ENCODE measurements at places on chromosomes 12 and 14.

- no peak for DNase-seq
These were observed 21.5 kb upstream of the YARS2 start for GRCh38 chr12:32777159-32777558.

GRCh38 chr14:23644195-23644918 is 8.2 kb downstream of the DHRS2 start:
- no peak for DNase-seq

DNA sequence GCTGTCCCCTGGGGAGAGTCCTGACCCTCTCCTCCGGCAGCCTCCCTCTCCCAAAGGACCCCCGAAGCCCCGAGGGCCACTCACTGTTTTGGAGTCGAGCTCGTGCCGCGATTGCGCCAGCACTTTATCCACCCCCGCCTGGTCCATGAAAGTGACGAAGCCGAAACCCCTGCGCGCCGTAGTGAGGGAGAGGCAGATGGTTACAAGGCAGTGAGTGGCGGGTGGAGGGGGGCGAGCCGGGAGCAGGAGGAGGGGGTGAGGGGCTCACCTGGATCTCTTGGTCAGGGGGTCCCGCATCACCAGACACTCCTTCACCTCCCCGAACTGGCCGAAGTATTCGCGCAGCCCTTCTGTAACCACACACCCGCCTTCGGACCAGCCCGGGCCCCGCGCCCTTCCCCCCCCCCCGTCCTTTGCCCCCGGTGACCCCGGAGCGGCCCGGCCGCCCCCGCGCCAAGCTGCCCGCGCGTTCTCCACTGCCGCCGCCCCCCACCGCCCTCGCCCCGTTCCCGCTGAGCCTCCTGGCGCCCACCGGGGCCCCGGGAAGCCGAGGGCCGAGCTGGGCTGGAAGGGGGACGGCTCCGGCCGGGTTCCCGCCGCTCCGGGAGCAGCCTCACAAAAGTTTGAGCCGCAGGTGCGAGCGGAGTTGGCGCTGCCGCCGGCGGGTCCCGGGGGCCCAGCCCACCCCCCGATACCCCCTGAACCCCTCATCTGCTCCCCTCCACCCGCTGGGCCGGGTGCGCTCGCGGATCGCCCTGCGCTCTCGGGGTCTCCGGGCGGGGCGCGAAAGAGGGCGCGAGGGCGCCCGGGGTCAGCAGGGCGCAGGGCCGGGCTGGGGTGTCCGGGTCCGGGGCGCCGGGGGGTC is 808 bp downstream of the MSI1 start:
- no peak for DNase-seq

- no peak for DNase-seq
These were observed 11.7 kb downstream of the DAAM1 start for GRCh38 chr14:59200195-59200594.

DNA sequence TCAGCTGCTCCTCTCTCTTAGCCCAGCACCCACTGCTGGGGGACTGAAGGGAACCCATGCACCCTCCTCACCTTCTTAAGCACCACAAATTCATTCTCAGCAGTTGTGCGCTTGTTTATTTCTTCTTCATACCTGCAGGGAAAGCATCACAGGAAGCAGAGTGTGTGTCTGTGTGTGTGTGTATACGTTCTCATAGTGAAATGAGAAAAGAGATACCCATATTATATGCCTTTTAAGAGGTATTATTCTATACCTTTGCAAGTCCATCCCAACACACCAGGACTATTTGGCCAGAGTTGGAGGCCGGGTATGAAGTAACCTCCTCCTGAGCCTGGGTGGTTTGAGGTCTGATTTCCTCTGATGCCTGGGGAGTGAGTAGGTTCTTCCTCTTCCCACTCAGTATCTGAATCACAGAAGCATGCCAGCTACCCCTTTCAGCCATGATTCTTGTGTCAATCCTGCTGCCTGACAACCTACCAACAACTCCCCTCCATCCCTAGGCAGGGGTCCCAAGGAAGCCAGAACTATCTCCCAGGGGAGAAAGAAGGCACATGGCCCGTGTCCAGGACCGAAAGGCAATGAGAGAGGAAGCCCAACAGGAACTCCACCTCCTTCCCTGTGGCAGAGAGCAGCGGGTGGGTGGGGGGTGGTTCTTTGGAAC is 3.0 kb downstream of the KRT73 start:
- DNase-seq, result no peak

GRCh38 chr12:49527361-49528130 is 11.3 kb upstream of the KCNH3 start:
- DNase-seq, result no peak

DNA sequence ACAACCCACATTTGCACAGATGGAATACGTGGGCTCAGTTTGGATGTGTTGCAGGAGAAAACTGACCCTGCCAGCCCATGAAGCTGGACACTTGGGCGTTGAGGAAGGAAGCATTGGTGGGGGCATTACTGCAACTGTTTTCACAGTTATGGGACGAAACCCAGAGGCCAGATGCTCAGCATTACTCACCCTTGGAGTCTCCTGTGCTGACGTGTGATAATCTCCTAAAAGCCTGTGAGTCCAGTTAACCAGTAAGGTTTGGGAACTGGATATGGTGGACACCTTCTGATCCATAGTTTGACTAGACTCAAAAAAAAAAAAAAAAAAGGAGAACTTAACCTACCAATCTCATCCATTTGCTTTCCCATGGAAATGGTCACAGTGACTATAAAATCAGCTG is 52.8 kb upstream of the EGLN3 start:
- DNase-seq, result no peak

DNA sequence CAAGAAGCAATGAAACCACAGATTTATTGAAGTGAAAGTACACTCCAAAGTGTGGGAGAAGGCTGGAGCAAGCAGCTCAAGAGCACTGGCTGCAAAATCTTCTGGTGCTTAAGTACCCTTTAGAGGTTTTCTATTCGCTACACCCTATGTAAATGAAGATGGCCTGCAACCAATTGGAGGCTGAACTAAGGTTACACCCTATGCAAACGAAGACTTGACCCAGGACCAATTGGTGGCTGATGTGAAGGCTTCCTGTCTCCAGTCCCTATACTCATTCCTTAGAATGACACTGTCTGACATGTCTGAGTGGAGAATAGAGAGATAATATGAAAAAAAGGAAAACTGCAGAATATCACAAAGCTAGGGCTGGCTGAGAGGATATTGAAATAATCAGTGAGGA is 57.2 kb downstream of the ALG10B start:
- DNase-seq, result no peak

- DNase-seq, result peak; percentile 56
These were observed 80.3 kb upstream of the GNG2 start for GRCh38 chr14:51780006-51780692.

- no peak for DNase-seq
These were observed 9.2 kb downstream of the RAB21 start for GRCh38 chr12:71763677-71764379.

DNA sequence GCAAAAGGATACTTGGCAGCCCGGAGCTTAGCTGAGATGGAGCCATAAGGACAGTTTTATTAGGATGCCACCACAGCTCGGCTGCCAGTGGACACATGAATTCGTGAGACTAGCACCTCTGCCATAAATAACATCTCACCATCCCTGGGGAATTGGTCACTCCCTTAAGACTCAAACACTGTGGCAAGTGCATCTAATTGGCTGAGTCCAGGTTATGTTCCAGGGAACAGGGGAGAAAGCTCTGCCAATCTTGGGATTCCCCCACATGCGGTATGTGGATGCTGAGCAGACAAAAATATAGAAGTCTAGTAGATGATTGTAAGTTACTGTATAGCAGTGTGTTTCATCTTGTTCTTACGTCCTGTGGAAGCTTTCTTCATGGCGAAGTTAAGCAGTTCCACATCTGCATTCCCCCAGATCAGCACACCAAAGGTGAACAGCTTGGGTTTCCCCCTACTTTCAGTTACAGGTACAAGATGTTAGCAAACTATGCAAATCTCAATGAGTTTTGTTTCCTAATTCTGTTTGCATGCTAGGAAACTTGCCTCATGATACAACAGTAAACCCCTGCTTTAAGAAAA is 131.1 kb downstream of the ETV6 start:
- no peak for DNase-seq

DNA sequence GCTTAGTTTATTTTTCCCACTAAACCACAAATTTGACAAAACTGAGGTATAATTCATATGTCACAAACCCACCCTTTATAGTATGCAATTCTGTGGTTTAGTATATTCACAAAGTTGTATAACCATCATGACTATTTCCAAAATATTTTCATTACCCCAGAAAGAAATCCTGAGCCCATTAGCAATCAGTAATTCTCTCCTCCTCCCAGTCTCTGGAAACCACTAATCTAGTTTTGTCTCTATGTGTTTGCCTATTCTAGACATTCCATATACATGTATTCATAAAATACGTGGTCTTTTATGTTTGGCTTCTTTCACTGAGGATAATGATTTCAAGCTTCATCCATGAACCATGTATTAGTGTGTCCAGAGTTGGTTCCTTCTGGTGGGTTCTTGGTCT is 267.6 kb downstream of the AEBP2 start:
- no peak for DNase-seq

DNA sequence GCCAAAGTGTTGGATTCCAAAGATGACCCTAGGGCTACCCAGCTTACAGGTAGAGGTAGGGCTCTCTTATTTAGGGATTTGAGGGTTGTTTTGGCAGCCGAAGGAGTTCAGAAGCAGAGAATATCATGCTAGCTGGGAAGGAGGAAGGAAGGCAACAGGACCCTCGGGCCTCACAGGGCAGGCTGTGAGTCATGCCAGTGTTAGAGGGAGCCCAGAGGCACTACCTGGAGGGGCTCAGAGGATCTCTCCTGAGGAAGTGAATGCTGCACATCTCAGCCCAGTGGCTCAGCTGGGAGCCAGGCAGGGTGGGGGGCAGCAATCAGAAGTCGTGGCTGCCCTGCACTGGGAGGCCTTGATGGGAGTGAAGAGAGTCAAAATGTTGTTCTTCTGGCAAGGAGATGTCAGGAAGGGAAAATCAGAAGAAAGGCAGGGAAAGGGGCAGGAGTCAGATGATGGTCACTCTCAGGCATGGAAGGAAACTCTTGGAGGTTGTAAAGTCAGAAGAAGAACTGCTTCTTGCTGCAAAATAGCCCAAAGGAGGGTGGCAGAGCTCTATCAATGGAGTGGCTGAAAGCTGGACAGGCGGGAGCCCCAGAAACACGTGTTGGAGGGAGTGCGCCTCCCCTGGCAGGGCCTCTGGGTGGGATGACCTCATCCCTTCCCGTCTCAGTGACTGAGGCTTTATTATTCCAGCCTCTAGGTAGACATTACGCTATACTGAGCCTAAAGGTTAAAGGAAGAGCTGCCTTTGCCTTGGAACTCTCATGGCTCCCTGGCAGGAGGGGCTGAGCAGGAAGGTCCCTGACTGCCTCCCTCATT is 141.3 kb downstream of the SMOC1 start:
- no peak for DNase-seq

DNA sequence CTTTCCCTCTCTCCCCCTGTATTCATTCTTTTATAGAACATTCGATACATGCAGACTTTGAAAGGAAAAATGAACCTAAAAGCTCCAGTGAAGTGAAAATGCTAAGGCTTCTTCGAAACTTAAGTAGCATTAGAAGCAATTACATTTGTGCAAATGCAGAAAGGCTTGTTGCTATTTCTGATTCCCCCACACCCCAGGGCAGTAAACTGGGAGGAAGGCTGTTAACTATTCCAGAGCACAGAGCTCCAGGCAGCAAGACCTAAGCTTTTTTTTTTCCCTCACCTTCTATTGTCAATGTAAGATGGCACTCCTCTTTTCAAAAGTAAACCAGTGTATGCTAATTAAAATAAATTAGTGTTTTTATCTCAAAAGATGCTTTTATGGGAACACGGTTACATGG is 448.9 kb upstream of the TBX3 start:
- no peak for DNase-seq

DNA sequence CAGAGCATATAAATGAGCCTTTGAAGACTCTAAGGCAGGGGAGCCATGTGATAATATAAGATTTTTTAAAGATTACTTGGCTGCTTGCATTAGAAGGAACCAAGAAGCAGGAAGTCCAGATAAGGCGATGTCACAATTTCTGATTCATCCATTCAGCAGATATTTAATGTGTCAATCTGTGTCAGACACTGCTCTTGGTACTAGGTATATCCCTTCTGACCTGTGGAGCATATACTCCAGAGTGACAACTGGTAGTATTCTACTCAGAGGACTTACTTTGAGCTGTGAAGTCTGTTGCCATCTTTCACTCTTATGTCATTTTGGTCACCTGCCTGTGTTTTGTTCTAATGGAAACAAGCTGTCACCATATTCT is 10.7 kb downstream of the EID3 start:
- no peak for DNase-seq

- no peak for DNase-seq
These were observed 10.3 kb upstream of the MYH7 start for GRCh38 chr14:23445773-23446172.

GRCh38 chr12:29695026-29695425 is 88.7 kb downstream of the TMTC1 start:
- DNase-seq, result no peak
